Activated naive CD8-positive, alpha-beta T cell treated with anti-CD3 and anti-CD28 coated beads, Interleukin-2, amount 50 U/mL, for 16 hours (primary cell): ENCODE measurements at places on chromosomes 1 and 21.

DNA sequence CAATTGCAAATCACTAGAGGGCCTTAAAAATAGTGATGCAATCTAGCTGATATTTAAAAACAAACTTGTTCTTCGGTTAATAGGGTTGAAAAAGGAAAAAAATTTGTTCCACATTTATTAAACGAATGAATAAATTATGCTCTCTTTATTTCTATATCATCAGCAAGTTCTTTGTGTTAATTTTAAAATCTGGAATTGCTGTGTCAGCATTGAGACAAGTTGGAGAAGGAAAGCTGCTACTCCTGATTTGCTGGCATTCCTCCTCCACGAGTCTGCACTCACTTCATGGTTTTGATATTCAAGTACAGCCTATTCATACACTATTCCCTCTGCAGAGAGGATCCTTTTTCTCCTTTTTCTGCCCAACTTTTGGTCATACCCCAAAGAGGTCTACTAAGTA lies 117.6 kb downstream of the MRPL39 start:
- no peak for DNase-seq

DNA sequence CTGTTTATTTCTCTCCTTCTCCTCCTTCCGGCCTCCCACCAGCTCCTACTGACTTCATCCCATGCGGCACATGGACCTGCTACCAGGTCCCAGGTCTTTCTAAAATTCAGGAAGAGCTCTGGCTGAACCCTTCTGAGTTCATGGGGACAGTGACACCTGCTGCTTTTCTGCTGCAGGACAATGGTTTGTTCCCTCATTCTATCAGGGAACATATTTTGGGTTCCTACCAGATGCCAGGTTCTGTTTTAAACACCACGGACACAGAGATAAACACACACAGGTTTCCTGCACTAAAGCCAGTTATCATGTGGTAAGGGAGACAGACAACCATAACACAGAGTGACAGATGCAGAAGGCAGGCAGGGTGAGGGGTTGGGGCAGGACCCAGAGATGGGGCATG lies 114.0 kb upstream of the RAB4A start:
- no peak for DNase-seq

DNA sequence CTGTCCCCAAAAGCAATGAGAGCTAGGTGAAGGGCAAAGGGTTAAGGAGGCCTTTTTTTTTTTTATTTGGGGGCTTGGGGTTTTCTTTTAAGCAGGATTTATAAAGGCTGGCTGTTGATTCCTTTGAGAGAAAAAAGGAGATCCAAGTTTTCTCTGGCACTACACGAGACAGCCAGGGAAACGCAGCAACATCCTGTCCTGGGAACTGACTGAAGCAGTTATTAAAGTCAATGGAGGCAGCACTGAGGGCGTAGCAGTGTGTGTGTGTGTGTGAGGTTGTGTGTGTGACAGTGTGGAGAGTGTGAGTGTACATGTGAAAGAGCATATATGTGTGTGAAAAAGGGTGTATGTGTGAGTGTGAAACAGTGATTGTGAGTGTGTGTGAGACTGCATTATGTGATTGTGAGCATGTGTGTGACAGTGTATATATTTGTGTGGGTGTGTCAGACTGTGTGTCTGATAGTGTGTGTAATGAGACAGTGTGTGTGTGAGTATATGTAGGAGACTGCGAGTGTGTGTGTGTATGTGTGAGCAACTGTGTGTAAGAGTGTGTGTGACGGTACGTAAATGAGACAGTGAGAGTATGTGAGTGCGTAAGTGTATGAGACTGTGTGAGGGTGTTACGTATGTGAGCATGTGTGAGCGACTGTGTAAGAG lies 65.9 kb upstream of the TIAM1 start:
- no peak for DNase-seq

- DNase-seq = no peak
Observed at GRCh38 chr21:15825700-15826099, 95.9 kb downstream of the USP25 start.

DNA sequence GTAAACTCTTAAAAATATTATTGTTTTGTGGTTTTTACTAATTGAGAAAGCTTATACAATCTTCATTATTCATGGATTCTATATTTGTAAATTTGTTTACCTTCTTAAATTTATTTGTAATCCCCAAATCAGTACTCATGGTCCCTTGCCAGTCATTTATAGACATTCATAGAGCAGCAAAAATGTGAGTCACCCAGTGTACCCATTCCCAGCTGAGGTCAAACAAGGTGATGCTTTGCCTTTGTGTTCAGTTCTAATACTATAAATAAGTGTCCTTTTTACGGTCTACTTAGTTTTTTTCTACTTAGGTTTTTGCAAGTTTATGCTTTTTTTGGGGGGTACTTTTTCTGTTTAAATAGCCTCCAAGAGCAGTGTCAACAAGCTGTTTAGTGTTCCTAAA lies 36.1 kb downstream of the SORT1 start:
- no peak for DNase-seq

GRCh38 chr1:206962272-206962671 lies 8.0 kb downstream of the FCAMR start:
- DNase-seq = no peak

- no peak for DNase-seq
Observed at GRCh38 chr1:201346337-201346939, 31.0 kb downstream of the TNNT2 start.

- no peak for DNase-seq
Observed at GRCh38 chr1:246959944-246960693, 28.4 kb upstream of the AHCTF1 start.

- no peak for DNase-seq
Observed at GRCh38 chr1:52585474-52585873, 16.7 kb upstream of the GPX7 start.

- DNase-seq = no peak
Observed at GRCh38 chr1:66556161-66556611, 22.2 kb downstream of the SGIP1 start.

DNA sequence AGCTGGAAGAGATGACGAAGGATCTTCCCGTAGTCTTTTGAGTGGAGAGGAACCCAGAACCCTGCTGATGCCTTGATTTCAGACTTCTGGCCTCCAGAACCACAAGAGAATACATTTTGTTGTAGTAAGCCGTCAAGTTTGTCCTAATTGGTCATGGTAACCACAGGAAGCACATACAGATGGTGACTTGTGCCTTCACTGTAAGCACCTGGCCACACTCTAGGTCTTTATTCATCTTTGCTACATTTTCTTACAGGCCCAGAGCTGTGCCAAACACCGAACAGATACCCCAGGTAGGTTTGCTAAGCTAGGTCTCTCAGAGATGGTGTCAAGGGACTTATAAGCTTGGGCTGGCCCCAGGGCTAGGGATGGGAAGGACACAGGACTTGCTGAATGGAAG lies 4.8 kb downstream of the DHRS3 start:
- DNase-seq = no peak

- DNase-seq = no peak
Observed at GRCh38 chr1:66731170-66731865, 20.9 kb upstream of the DYNLT5 start.

DNA sequence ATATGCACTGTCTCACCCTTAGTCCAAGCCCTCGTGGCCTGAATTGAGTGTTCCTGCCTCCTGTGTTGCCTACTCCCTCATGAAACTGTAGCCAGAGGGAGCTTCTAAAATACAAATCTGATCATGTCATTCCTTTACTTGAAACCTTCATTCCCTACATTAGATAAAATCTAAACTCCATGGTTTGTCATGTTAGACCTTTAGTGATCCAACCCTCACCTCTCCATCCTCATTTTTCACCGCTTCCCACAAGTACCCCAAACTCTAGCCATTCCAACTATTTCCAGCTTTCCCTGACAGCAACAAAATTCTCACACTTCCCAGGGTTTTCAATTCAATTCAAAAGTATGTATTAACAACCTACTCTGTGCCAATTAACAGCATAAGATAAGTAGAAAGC lies 18.3 kb upstream of the CNTN2 start:
- no peak for DNase-seq

- no peak for DNase-seq
Observed at GRCh38 chr1:184422490-184423233, 35.8 kb downstream of the C1orf21 start.

DNA sequence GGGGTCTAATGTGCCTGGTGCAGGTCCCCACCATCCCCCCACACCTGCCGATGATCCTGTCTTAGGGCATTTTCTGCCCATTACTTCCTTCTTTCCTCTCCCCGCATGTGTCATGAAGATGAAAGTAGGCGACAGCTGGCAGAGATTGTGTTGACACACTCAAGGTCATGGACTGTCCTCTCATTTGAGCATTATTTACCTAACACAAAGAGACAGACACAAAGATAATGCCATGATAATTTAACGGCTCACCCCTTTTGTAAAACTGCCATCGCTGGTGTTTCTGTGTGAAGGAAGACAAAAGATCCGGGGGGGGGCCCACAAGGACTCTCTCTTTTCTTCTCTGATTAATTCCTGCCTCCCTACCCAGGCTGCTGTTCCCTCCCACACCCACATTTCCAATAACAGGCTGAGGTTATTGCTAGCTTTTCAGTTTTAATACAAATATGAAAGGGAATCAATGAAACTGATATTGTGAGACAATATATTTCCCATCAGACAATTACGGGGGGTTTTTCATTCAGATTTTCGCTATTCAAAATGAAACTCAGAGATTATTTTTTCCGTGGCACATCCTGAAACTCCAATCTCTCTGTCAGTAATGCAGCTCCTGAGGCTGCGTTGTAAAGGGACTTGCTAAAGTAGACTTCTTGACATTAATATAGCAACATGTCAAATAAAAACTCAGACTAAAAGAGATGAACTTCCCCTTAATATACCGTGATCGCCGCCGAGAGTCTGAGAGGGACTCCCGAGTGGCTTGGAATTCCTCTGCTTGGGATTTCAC lies 561.1 kb downstream of the NPHP4 start:
- DNase-seq = no peak

DNA sequence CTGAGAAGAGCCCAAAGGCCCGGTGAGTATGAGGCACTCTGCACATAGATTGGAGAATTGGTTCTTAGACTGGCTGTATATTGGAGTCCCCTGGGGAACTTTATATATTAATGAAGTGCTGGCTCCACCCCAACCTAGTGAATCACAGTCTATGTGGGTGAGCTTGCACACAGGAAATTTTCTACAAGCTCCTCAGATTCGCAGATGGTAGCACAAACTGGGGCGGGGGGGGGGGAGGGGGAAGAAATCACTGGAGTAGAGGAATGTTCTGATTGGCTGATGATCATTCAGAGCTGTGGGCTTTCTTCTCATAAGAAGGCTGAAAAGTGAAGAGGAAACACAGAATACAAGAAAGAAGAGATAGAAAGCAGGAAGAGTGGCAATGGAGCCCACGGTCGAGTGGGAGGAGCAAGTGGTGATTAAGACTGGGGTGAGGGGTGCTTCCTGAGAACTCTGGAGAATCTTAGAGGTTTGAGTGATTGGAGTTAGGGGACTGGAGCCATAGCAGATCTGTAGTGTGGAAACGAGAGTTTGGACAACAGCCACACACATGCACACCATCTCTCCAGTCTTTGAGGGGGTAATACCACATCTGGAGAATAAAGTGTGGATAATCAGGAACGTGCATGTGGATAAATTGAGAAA lies 465.9 kb upstream of the DAB1 start:
- no peak for DNase-seq

DNA sequence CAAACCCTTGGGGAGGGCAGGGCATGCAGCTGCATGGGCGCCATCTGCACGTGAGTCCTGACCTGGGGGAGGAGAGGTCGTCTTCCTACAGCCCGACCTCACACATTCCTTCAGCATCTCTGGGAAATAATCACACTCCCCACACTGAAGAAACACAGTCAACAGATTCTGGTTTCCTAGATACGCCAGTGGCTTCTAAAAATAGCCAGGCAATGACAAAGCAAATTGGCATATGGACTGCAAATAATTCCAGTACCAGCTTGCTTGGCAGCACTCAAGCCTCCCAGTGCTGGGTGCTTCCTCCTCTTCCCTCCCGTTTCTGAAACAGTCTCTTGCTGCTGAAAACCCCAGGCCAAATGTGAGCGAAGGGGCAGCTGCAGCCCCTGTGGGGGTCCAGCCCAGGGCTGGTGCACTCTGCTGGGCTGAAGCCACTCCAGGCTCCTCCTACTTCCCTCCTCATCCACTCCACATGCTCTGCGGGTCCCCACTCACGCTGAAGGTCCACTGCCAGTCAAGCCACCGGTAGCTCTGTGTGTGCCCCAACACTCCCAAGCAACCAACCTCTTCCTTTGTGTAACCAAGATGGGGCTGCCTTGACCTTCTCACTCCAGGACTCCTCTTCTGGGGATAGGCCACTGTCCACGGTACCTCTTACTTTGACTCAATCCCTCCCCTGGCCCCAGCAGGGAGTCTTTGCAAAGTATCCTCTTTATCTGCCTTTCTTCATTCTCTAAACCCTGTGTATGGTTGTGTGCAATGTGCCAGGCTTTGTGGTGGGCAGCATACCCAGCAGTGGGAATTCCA lies 69.0 kb downstream of the KCND3 start:
- no peak for DNase-seq

- no peak for DNase-seq
Observed at GRCh38 chr21:39153842-39154241, 29.4 kb downstream of the PSMG1 start.

- no peak for DNase-seq
Observed at GRCh38 chr1:117017648-117018047, 16.1 kb downstream of the CD101 start.

GRCh38 chr1:121443001-121443540 lies 258.3 kb downstream of the SRGAP2C start:
- DNase-seq = no peak
